ENCODE measurements at places on chromosomes 1 and 21.

DNA sequence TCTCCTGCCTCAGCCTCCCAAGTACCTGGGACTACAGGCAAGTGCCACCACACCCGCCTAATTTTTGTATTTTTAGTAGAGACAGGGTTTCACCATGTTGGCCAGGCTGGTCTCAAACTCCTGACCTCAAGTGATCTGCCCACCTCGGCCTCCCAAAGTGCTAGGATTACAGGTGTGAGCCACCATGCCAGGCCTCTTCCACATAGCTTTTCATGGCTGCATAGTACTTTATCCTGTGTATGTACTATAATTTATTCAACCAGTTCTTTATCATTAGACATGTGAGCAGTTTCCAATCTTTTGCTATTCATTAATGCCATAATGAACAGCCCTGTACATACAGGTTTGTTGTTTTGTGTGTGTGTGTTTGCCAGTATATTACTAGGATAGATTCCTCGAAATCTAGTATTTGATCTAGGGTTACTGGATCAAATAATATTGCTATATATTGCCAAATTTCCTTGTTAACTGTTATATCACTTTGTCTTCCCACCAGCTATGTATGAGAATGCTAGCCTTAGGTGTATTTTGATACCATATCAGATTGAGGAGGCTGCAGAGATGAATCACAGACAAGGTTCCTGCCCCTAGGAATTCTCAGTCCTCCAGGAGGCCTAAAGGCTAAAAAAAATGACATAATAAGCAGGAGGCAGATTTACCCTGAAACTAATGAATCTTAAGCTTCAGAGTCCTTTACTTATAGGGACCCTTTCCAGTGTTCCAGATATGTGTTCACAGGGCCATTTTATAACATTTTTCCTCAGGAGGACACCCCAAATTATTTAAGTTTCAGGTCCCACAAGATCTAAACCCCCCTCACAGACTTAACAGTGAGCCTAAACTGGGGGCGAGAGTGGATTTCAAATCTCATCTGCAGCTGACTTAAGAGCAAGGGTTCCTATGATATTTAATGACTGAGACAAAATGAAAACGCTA, 2.1 kb upstream of the PDIK1L start:
- no peak for DNase-seq

DNA sequence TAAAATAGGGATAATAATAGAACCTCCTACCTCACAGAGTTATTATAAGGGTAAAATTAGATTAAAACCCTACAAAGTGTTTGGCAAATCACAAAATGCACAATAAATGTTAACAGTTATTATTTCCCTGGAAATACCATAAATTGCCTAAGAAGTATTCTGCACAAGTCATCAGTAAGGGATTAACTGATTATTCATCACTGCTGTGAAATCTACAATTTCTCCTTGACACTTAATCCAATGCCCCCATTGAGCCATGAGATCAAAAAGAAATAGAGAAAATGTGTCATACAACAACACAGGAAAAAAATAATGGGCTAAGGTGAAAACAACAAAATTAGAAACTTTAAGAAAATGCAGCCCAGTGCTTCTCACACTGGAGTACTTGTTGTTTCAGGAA, 6.7 kb upstream of the SEC16B start:
- DNase-seq = no peak

DNA sequence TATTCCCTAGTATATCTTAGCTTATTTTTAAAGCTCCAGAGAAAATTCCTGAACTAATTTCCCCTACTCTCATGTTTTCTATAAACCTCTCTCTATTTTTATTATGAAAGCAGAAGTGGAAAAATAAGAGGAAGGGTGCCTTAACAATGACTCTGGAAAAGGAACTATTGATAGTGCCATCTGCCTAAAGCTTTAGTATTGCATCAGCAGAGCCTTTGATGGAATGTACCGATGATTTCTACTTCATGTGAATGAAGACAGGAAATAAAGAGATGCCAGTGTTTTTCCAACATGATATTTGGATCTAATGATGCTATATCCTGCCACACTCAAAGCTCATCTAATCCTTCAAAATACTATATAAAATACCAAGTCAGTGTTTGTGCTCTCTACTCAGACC, 35.1 kb downstream of the TNFSF18 start:
- no peak for DNase-seq

DNA sequence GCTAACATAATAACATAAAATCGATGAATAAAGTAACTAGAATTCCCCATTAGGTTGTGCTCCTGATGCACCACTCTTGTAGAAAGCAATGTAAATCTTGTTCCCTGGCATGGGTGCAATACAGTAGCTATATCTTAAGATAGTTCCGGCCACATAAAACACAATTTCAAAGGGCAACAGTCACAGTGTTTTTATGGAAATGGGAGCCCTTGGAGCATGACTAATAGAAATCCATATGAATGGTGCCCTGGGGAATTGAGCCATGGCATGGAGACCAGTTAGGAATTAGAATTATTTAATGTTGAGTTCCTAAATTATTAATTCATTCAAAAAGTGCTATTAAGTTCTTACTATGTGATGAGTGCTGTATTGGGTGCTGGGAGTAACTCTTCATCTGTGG, 118.7 kb downstream of the KCNK2 start:
- DNase-seq = no peak

GRCh38 chr1:68473060-68473459, 23.3 kb upstream of the RPE65 start:
- DNase-seq = no peak

GRCh38 chr1:59057211-59057694, 239.6 kb upstream of the FGGY start:
- no peak for DNase-seq

- no peak for DNase-seq
Observed at GRCh38 chr1:72227667-72228066, 54.7 kb downstream of the NEGR1 start.

DNA sequence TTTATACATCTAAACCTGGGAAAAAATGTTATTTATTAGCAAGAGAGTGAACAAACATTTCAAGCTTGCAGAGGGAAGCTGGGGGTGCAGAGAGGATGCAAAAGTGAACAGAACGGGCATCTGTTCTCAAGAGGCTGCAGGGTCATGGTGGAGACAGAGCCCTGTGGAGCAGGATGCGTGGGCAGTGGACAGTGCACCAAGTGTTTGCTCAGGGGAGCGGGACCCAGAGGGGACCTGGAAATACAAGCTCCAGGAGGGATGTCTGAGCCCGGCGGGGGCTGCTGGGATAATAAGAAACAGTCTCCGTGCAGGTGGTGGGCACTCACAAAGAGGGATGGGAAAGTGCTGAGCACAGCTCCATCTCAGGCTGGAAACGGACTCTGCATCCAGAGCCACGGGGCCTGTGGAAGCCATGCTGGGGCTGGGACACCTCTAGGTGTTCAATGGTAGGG, 105.3 kb upstream of the SLC45A1 start:
- no peak for DNase-seq

GRCh38 chr1:15706751-15707150, 22.6 kb downstream of the PLEKHM2 start:
- DNase-seq = no peak

DNA sequence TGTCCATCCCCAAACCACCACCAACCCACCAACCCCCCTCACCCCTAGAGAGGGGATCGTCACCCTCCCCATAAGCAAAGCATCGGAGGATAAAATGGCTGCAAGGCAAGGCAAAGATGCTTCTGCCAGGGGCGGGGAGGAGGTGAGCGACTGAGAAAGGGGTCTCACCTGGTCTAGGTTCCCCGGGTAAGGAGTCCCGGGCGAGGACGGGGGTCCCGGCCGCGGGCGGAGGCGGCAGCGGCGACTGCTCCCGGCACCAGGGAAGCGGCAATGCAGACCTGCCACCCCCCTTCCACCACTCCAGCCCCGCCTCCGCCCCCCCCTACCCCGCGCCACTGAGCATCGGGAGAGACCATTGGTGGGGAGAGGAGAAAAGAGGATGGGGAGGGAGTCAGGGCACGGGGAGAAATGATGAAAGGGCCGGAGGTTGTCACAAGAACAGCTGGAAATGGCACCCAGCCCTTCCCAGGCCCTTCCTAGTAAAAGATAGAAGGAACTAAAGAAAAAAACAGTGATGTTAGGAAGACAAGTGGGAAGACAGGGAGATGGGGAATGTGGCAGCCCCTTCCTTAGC, at the start of gene SV2A:
SV2A (minus strand) TSS at position 274 of the 574 bp plus-strand sequence. CDS start 4,004 bp downstream, outside the sequence.
- no peak for DNase-seq

- DNase-seq = no peak
Observed at GRCh38 chr1:59414406-59415133, 117.7 kb downstream of the FGGY start.

- no peak for DNase-seq
Observed at GRCh38 chr1:165495858-165496205, 48.0 kb upstream of the LRRC52 start.

- no peak for DNase-seq
Observed at GRCh38 chr1:170149241-170149640, 3.5 kb downstream of the NTMT2 start.

DNA sequence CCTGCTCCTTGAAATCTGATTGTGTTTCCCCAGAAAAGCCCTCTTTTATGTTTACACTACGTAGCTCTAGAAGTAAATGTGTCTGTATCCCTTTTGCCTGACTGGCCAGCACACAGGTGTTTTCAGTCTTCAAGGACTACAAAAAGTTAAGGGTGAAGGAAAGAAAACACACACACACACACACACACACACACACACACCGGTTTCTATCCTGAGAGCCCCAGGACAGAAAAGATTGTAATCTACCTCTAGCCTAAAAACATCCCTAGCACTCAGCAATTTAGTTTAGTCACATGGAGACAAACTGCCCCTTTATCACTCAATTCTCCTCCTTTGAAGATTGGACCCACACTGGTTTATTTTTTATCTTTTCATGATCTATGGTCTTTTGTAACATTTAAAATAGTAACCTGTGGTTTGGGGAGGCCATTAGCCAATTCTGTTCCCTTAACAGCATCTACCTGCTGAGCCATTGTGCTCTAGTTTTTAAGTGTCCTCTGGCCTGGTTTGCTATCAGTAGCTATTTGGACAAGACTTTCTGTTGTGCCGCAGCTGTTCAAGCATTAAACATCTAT, 15.8 kb upstream of the TRIM45 start:
- no peak for DNase-seq

DNA sequence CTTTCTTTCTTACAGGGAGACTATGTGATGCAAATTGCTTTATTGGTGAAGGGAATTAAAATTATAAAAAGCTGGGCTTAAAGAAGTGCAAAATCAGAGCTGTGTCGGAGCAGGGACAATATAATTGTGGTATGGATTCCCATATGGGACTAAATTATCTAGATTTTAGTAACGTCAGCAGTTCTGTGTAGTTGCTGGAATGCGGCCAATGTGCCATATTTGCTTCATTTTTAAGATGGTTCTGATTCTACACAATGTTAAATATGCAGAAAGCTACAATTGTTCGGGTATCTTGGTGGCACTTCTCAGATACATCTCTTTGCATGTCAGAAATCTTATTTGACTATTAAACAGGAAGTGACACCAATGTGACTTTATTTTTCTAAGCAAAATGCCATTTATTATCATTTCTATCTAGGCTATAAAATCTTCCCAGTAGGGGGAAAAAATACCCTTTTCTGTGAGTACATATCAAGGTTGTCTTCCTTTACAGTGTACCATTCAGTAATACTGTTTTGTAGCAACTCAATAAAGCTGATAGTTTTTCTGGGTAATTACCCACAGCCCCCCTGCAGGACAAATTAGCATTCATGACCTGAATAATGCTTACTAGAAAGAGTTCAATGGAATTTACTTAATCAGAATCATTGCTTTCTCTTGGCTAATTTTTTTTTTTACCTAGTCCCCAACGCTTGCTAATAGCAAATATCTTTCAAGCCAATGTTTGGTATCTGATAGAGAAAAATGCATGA, 288.3 kb upstream of the ADGRL2 start:
- DNase-seq = no peak

DNA sequence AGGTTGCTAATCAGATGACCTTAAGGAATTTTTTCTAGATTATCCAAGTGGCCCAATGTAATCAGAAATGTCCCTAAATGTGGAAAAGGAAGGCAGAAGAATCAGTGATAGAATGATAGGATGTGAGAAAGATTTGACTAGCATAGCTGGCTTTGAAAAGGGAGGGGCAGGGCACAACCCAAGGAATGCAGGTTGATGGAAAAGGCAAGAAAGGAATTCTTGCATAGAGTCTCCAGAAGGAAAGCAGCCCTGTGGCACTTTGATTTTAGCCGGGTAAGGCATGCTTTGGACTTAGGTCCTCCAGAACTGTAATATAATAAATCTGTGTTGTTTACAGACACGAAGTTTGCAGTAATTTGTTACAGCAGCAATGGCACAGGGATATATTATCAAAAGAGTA, 375.7 kb upstream of the B3GALT2 start:
- no peak for DNase-seq

DNA sequence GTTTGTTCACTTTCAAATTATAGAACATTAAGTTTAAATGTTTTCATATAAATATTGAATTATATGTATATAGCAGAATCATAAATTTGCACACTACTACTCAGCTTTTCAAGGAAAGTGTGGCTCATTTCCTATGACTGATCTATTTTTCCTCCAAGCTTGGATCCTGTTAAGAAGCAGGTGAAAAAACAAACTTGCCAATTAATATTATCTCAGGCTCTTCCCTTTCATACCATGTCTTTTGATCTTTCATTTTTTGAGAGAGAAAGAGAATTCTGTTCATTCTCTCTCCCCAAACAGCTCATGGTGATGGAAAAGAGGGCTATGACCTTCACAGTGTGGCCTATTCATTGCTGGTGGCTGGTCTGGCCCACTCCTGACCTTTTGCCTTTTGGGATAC, 43.7 kb downstream of the SEC16B start:
- no peak for DNase-seq

DNA sequence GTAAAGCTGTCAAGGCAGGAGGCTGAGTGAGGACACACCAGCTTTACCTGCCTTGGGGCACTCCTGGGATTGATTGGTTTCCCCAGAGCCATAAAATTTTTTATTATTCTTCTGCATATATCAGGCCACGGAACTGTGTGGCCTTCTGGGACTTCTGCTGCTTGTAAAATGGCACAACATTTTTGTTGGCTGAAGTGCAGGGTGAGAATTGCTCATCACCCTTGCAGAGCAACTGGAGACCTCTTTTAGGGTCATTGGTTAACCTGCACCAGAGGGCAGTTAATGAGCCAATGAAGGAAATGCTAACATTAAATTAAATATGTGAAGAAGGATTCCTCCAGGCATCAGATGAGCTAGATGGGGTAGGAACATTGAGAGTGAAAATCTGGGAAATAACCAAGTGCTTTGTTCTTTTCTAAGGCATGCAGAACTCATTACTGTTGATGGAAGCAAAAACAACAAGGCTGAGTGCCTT, 87.7 kb downstream of the LTN1 start:
- DNase-seq = no peak

GRCh38 chr1:206578068-206578977, 33.9 kb downstream of the EIF2D start:
- no peak for DNase-seq

DNA sequence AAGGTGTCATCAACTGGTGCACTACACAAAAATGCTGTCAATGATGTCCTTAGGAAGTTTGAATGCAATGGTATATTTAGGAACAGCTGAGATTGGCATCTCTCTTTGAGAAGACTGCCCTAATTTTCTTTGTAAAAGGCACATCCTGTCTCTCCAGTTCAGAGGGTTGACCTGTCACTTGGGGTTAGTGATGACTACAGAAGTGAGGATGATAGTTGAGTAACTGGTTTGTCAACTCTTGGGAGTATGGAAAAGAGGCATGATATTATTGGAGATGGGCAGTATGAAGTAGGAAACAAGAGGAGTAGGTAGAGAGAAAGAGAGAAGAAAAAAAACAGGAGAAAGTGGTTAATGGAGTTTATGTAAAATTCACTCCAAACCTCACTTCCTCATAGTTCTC, 40.4 kb upstream of the PIGC start:
- DNase-seq = no peak

- no peak for DNase-seq
Observed at GRCh38 chr1:21129407-21129806, 47.3 kb downstream of the EIF4G3 start.

GRCh38 chr1:27589841-27590426, 14.0 kb downstream of the AHDC1 start:
- no peak for DNase-seq
